ENCODE measurements at places on chromosomes 5 and 9. TPM values are rescaled to one million over a fixed set of nuclear protein-coding genes. Genes with fewer than 3 reads are reported as not detected.

GRCh38 chr9:91555132-91555531 lies 131.5 kb upstream of the NFIL3 start:
- no peak for DNase-seq

GRCh38 chr5:122871661-122872060 lies 26.2 kb downstream of the SNX24 start:
- DNase-seq, result no peak

- no peak for DNase-seq
These were observed 7.1 kb upstream of the CD180 start for GRCh38 chr5:67203701-67204074.

DNA sequence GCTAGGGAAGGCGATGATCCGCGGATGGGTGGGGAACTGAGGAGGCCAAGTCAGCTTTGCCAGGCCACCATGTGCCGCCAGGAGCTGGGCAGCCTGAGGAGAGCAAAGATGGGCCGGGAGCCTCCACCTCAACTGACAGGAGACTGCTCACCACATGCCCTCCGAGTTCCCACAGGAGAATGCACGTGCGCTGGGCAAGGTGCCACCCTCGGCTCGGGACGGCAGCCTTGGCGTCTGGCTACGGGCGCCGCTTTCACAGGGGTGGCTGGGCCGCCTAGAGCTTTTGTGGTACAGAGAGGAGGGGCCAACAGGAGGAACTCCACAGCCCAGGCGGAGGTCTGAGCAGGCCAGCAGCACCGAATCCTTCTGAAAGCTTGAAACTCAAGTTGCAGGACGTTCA lies 5.3 kb upstream of the TBC1D9B start:
- no peak for DNase-seq

- no peak for DNase-seq
These were observed 125.5 kb downstream of the TENT4A start for GRCh38 chr5:6838736-6839135.

DNA sequence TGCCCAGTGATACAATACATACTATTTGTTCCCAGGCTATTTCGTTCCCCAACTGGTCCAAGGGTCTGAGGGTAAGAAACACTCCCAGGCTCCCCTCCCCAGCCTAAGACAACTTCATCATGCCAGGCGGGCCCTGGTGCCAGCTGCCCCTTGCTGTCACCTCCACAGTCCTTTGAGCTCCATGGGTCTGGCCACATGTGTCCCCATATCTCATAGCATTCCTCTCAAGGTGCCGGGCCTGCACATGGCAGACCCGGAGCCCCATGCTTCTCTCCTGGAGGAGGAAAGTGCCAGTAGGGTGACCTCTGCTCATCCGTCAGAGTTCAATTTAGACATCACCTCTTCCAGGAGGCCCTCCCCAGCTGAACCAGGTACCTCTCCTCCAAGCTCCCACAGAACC lies 120.5 kb downstream of the C5orf15 start:
- DNase-seq, result no peak

DNA sequence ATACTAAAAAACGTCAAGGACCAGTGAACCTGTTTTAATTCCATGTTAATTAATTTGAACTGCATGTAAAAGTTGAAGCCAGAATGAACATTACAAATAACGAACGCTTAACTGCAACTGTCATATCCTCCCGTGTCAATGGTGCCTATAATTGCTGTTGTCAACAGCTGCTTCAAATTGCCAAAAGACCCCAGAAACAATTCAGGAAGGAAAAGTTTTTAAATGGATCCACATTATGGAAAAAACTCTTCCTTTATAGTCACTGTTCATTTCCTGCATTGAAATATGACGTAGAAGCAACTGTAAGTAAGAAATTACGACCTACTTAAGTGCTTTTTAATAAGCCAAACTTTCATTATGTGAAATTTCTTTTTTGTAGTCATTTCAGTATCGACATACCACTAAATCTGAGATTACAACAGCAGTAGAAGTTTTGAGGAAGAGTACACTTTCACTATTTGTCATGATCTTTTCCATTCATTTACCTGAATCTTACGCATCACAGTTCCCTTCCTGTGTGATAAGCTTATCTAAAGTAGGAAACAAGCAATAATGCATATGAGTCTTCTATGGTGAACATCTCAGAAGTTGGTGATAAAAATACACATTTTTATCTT lies 37.8 kb downstream of the MEF2C start:
- no peak for DNase-seq

GRCh38 chr5:128237546-128237945 lies 154.0 kb downstream of the SLC12A2 start:
- DNase-seq, result peak; percentile 81

DNA sequence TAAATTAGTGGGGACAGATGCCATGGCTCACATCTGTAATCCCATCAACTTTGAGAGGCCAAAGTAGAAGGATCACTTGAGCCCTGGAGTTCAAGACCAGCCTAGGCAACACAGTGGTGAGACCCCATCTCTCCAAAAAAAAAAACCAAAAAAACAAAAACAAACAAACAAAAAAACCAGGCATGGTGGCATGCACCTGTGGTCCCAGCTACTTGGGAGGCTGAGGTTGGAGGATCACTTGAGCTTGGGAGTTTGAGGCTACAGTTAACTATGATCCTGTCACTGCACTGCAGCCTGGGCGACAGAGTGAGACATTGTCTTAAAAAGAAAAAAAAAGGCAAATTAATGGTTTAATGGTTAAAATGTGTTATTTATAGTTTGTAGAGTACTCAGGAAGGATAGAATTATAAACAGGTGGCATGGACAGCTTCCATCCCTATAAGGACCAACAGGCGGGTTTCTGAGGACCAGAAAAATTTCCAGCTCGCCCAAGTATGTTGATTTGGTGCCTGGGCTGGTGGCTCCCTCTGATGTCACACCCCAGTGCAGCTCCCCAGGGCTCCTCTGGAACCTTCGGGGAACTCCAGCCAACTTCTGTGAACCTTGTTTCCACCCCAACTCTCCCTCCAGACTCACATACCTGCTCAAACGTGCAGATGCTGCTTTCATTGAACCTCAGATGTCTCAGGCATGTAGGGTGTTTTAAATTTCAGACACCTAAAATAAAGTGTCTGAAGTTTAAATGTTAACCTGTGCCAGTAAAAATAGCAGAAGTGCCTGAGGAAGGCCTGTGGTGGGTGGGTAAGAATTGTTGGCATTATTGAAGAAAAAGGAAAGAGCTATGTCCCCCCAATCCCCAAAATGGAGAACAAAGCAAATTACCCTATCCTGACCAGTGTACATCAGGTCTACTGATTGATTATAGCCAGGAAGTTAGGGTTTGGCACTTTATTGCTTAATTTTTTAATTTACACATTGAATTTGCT lies 69.0 kb downstream of the TRIO start:
- DNase-seq, result no peak

DNA sequence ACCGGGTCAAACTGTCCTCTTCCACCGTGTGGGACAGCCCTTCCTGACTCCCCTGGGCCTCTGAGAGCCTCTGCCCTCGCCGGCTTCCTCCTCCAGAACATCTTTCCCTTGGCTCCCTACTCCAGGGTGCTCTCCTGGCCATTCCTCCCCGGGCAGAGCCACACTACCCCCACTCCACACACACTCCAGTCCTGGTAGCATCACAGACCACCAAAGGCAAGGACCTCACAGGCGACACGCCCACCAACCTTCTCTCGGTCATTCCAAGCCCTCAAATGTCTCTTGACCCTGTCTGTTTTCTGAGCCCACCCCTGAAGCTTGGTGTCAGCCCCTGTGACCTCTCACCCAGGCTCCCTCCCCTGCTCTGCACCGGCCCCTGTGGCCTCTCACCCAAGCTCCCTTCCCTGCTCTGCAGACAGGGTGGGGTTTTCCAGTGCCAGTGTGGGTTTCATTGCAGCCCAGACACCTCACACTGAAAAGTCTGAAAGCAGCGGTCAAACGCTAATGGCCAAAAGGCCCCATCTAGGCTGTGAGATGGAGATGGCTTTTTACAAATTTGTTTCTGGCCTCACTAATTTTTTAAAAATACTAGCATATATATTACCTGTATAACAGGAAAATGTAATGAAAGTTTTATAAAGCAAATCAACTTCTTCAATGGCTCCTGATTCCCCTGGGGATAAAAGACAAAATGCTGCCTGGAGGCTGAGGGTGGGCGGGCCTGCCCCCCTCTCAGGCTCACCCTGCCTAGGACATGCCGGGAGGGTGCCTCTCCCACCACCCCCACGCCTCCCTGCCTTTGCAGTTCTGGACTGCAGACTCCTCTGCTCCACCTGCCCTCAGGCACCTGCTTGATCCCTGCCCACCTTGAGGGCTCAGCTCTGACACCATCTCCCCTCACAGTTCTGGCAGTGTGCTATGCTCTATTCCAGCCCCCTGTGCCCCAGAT lies 10.5 kb downstream of the LRRC26 start:
- DNase-seq, result no peak

Gene IL11RA
- polyA plus RNA-seq, result 107 TPM

Gene PCDHB2
- polyA plus RNA-seq, result not detected

Gene FGF1
- 17.8 TPM for polyA plus RNA-seq

Gene ENTPD2
- 9.5 TPM for polyA plus RNA-seq

Gene TSTD2
- polyA plus RNA-seq, result 30.0 TPM

Gene ADAMTS19
- polyA plus RNA-seq, result 23.2 TPM

Gene ANXA2R
- 0.81 TPM for polyA plus RNA-seq
